Posterior cingulate gyrus (tissue), 11 donors: ENCODE measurements at places on chromosomes 2 and 18.

DNA sequence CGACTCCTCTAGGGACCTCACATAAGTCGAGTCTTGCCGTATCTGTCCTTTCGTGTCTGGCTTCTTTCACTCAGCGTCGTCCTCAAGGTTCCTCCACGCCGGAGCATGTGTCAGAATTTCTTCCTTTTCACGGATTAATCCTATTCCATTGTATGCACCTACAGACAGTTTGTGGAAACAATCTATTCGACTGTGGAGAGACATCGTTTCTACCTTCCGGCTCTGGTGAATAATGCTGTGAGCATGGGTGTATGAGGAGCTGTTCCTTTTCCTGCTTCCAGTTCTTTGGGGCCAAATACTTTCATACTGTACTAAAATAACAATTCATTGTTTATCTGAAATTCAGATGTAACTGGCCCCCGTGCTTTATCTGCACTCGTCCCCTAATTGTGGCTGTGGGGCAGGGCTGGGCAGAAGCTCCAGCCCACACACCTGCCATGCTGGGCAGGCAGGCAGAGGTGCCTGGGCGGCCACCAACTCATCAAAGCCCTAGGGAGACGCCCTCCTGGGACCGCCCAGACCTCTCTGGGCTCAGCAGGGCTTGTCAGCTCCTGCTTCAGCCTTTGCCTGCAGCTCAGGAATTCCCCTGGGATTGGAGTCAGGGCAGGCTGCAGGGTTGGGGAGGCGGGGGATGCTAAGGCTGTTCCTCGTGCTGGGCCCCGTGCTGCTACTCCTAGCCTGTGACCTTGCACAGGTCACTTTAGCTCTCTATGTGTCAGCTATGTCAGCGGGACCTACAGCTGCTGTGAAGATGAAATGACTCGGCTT lies 14.5 kb downstream of the GPC1 start:
- DNase-seq: no peak

DNA sequence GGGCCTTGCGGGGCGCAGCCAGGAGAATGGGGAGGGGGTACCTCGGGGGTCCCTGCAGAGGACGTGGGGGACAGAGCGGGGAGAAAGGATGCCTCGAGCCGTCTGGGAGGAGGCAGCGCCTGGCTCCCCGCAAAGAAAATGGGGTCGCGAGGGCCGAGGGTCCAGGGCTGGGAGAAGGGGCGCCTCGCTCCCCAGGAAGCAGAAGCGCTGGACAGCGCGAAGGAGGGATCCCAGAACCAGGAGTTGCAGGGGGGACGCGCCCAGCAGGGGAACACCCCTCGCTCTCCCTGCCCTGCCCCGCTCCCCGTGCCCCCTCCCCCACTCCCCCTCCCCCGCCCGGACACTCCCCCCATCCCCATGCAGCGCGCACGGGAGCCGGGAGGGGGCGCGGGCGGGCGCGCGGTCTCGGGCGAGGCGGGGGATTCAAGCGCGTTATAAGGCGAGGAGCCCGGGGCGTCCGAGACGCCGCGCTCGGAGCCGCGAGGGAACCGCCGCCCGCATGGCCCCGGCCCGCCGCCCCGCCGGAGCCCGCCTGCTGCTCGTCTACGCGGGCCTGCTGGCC lies at the start of gene ERFE:
Gene ERFE, plus strand, starts transcription at position 462 of the 562 bp plus-strand sequence. Its CDS starts 38 bp downstream, at position 500.
- DNase-seq: peak; percentile 72

DNA sequence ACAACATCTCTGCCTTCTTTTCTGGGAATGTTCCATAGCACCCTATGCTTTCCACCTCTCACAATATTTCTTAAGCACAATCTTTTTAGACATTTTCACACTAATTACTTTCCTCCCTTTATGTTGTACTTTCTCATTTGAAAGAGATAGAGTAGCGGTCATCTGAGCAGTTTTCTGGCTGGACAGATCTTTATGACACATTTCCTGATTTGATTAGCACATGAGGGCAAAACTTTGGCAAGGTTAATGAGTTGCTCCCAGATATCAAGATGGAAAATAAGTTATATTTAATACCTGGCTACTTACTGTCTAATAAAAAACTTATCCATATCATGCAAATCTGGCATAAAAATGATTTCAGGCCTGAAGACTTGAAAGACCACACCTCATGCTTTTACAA lies 723.9 kb downstream of the SOCS6 start:
- no peak for DNase-seq

DNA sequence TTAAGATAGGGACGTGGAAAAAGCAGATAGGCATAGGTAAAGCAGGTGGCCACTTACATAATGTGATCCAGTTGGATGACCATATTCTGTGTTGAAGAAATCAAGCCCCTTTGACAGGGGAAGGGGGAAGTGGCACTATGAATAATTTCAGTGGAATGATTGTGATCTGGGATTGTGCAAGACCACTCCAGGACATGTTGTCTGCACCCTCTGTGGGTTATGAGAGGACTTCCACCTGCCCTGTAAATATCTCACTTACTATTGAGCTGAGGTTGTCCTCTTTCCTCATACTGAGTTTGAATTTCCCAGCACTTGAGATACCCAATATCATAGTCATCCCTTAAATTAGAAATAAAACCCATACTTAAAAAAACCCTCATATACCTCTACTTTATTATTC lies 220.7 kb downstream of the IRS1 start:
- DNase-seq: no peak
